ENCODE measurements at places on chromosomes 6 and 20.

GRCh38 chr20:34049897-34050695, 56.4 kb downstream of the RALY start:
- no peak for DNase-seq

GRCh38 chr6:13338038-13338437, 9.7 kb upstream of the TBC1D7 start:
- DNase-seq, result no peak

DNA sequence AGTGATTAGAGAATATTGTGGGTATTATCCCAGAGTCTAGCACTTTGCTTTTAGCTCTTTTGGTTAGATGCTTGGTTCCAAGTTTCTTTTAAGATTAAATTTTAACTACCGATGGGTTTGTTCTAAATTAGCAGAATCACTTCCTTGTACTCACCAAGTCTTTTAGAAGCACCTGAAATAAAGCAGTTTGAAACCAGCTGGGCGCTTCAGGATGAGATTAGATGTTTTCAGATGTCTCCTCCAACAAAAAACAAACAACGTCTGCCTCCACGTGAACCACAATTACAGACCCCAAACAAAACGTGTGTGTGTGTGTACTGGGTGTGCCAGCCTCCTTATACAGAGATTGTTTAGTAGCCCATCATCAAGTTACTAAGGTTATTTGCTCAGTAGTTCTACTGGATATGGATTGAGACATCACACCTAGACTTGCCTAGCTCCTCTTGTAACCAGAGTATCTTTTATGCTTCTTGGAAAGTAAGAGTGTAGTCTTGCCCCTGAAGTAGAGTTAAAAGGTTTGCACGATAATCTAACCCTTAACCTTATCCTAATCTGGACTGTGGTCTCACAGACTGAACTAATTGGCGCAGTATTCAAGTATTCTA, 2.3 kb downstream of the DSTN start:
- DNase-seq, result no peak

GRCh38 chr6:26031151-26031594, 56.1 kb upstream of the HFE start:
- DNase-seq, result no peak

- DNase-seq, result peak; percentile 44
These were observed 9.0 kb upstream of the GRM4 start for GRCh38 chr6:34154668-34155447.

DNA sequence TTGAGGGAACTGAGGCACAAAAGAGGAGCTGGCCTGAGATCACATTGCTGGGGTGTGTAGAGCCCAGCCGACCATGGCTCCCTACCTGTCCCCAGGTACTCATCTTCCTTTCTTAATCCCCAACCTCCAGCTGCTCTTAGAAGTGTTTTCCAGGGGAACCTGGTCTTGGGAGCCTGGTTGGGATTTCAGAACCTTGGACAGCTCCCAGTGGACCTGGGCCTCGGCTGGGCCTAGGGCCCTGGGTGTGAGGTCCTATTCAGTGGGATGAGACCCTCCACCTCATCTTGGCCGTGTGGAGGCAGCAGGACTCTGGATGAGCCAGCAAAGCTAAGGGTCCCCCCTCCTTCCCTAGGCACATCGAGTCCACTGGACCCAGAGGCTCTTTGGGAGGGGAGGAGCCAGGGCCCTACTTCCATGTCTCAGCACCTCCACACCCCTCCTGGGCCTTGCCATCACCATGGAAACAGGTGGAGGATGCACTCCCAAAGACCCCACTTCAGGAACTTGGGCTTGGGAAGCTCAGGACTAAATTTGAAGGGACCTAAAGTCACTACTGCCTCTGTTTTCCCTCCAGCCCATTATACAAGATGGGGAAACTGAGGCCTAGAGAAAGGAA, 38.5 kb downstream of the DLGAP4 start:
- DNase-seq, result no peak

GRCh38 chr6:4059115-4059777, 19.7 kb downstream of the FAM217A start:
- peak; percentile 21 for DNase-seq

DNA sequence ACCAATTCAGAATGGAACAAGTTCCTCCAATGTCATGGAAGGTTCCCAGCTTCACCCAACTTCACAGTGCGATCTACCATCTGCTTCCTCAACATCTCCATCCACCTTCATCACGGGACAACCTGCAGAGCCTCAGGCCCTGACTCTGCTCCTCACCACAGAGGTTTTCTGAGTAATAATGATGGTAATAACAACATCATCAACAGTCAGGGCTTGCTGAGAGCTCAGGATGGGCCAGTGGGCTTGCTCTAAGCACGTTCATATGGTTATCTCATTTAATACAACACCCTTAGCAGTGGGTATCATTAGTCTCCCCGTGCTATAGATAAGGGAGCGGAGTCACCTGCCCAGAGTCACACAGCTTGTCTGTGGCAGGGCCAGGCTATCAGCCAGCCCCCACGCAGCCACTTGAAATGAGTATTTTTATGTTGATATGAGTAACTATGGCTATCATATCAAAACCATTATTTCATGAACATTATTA, 38.6 kb downstream of the PREX1 start:
- DNase-seq, result no peak

- DNase-seq, result no peak
These were observed 67.2 kb downstream of the OPRM1 start for GRCh38 chr6:154106251-154106650.

Measured in CD4-positive, alpha-beta T cell treated with Interleukin-15 for 1 hour (primary cell).